ENCODE measurements at places on chromosomes 3 and 15.

DNA sequence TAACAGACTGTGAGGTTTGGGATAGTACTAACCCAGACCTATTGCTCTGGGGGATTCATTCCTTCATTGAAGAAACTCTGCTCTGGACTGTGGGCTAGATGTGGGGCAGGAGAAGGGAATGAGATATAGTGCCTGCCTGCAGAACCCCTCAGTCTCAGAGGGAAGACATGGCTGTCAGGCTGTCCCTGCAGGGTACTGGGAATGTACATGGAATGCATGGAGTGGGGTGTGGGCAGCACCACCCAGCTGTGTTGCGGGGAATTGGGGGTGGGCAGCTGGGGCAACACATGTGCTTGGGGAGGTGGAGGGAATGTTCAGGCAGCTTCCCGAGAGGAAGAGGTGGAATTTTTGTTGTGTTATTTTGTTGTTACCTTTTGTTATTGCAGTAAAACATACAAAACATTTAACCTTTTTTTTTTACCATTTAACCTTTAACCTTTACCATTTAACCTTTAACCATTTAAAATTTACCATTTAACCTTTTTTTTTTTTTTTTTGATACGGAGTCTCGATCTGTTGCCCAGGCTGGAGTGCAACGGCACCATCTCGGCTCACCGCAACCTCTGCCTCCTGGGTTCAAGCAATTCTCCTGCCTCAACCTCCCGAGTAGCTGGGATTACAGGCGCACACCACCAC is 7.3 kb downstream of the PAQR5 start:
- no peak for DNase-seq

DNA sequence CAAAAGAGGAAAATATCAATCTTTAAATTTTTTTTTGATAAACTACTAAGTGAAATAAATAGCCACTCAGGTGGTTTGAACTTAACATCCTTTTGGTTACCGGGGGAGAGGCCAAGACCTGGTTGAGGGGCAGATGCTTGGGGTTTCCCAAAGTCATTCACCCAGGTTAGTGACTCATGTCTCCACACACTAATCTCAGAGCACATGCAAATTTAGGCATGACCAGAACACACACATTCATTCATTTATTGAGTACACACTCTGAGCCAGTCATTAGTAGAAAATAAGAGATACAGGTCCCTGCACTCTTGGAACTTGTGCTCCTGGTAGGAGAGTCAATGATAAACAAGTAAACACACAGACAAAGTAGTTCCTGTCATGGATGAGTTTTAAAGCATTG is 7.3 kb downstream of the ILDR1 start:
- no peak for DNase-seq

- no peak for DNase-seq
These were observed 51.0 kb downstream of the RASA2 start for GRCh38 chr3:141537856-141538255.

DNA sequence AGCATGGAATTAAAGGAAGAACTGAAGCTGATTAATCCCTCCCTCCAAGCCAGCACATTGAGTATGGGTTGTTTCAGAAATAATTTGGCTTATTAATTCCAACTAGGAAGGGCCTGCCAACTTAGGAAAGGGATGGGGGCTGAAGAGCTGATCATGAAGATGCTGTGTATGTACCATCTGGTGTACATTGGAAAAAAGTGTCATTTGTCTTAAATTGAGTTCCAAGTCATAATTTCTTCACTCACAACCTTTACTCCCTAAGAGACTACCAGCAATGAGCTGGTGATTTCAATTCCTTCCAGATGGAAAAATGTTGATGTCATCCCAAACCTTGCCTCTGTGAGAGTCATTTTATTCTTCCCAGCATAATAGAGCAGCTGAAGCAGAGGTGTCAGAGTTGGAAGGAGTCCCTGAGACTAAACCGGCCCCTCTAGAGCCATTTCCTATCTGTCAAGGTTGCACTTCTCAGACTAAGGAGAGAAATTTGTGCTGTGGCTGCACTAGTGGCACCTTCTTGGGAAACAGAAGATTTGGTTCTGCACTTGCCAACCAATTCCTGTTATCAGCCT is 79.4 kb downstream of the GTPBP8 start:
- DNase-seq, result no peak

DNA sequence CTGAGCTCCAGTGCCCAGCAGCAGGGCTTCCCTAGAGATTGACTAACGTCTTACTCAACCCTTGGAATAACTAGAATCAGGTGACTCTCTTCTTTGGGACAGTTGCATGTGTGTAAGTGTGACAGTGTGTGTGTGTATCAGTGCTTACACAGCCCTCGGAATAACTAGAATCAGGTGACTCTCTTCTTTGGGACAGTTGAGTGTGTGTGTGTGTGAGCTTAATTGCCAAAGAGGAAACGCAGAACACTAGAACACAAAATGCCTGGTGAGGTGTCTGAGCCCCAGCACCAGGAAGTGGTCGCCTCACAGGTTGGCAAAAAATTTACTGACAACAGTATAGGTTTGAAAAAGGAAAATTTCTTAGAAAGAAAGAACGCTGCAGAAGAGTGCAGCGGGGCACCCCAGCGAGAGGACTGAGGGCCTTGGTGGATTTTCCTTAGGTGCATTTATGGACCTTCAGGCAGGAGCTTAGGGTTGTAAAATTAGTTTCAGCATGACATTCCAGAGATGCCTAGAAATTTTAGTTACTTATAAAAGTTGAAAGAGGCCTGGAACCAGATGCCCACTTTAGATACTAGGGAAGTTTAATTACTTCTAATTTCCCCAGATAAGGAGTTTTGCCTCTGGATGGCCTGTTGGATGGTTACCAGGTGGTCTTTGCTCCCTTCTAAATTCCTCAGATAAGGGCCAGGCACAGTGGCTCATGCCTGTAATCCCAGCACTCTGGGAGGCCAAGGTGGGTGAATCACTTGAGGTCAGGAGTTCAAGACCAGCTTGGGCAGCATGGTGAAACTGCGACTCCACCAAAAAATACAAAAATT is 3.7 kb upstream of the WDR82 start:
- DNase-seq, result no peak

DNA sequence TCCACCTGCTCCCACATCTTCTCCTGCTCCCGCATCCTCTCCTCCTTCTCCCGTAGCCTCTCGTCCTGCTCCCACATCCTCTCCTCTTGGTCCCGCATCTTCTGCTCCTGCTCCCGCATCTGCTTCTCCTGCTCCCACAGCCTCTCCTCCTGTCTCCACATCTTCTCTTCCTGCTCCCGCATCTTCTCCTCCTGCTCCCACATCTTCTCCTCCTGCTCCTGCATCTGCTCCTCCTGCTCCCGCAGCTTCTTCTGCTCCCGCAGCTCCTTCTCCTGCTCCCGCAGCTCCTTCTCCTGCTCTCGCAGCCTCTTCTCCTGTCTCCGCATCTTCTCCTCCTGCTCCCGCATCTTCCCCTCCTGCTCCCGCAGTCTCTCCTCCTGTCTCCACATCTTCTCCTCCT is 5.8 kb downstream of the GOLGA6L2 start:
- no peak for DNase-seq

DNA sequence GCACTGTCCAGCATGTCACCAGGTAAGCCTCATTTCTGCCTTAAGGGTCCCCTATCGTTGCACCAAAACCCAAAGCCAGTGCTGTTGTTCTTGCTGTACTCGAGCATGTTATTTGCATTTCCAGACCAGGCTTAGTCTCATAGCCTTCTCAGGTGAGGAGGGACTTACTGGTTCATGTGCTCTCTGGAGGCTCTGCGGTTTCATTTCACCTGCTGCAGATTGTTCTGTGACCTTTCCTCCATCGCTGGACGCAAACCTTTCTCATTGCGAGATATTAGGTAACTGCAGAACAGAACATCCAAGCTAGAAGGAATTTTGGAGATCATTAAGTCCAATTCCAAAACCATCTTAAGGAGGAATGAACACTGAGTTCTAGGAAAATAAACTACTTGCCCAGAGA is 187.3 kb upstream of the BCL6 start:
- no peak for DNase-seq

DNA sequence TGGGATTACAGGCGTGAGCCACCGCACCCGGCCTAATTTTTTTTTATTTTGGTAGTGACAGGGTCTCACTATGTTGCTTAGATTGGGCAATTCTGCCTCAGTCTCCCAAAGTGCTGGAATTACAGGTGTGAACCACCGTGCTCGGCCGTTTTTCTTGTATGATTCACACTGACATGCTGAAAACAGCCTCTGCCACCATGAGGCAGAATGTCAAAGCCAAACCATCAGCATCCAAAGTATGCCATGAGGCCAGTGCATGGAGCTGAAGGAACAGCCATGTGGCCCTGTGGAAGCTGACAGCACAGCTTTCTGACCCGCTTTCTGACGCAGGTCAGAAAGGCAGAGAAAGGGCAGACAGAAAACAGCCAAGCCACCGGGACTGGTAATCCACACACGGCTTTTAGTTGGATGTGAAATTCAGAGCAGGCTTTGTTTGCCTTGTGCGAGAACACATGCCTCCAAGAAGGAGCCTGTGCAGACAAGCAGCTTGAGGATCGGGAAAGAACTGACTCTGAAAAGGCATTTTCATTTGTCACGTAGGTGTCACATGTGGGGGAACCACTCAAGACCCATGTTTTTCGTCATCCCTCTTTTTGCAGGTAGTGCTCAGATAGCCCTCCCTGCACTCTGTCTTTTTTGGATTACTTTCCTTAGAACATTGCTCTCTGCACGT is 25.1 kb downstream of the XYLB start:
- DNase-seq, result no peak

GRCh38 chr3:44104668-44105321 is 136.9 kb upstream of the TOPAZ1 start:
- no peak for DNase-seq

Measured in NCI-H510A (cell line).